Hematopoietic multipotent progenitor cell (in vitro differentiated cells): ENCODE measurements at places on chromosomes 3 and 15.

DNA sequence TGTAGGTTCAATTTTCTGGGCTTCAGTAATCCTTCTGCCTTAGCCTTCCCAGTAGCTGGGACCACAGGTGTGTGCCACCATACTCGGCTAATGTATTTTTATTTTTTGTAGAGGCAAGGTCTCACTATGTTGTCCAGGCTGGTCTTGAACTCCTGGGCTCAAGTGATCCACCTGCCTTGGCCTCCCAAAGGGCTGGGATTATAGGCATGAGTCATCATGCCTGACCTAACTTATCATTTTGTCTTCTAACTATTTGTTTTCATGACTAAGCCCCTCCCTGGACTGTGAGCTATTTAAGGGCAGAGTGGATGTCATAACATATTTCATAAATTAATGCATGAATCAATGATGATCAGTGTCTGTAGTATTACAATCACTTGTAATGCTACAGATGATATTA, 56.1 kb upstream of the PIAS1 start:
- DNase-seq: no peak

DNA sequence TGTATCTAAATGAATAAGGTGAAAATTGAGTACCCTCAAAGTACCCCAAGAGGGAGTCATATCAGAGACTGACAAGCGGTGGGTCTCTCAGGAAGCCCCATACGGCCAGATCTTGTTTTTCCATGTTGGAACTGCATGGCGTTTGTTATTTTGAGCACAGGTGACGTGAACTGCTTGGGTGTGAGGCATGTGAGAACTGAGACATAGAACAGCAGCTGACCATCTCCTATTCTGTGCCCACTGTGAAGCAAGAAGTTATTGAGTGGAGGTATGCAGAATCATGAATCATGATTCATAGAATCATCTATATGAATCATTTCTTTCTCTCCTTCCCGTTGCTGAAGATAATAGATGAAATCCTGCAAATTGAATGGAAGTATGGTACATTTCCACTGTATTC, 4.6 kb downstream of the VPS8 start:
- no peak for DNase-seq

DNA sequence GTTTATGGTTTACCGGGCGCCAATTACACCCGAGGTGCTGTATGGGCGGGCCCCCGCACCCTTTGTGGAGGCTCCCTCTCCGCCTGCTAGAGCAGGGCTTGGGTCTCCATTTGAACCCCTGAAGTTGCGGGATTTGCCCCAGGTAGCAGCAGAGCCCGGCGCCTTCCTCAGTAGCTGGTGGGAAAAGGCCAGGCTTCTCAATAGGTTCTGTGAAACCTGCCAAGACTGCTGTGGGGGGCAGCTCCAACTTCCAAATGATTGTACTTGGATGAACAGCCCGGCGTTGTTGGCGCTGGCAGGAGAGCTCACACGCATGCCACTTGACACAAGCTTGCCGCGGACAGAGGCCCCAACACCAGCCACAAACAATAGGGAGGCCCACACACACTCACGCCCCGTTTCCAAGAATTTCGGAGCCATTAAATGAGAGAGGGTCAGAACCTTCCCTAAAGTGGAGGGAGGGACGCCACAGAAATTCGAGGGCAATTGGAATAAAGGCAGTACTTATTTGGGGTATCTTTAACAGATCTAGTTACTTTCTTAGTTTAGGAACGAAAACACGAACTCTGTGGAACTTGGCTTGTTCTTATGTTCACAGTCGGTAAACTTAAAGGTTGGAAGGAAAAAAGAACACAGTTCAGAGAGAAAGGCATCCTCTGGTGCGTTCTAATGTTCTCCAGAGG, 1.4 kb downstream of the EPHB3 start:
- no peak for DNase-seq

- no peak for DNase-seq
Observed at GRCh38 chr15:31446546-31446945, 119.9 kb downstream of the KLF13 start.

DNA sequence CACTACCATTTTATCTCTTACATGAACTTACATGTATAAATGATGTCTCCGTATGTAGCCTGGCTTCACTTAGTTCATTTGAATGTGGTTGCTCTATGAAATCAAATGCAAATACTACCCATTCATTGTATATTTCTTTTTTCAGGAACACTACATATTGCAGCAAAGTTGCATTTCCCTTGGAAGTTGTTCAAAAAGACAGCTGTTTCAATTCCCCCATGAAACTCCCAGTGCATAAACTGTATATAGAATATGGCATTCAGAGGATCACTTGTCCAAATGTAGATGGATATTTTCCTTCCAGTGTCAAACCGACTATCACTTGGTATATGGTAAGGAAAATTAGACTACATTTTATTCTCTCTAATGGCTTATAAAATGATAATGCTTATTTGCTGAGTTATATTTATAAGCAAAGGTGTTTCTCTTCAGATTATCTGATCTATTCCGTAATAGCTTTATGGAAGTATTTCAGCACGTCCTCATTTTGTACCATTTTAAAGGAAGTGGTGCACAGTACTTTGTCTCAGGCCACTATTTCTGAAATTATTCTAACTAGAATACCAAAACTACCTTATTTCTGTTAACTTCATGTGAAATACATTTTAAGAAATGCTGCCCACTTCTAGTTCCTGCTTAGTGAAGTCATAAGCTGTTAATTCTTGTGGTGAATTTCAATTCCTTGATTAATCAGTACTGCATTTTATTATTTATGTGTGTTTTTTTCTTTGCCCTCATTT, 95.1 kb downstream of the IL1RAP start:
- DNase-seq: no peak

DNA sequence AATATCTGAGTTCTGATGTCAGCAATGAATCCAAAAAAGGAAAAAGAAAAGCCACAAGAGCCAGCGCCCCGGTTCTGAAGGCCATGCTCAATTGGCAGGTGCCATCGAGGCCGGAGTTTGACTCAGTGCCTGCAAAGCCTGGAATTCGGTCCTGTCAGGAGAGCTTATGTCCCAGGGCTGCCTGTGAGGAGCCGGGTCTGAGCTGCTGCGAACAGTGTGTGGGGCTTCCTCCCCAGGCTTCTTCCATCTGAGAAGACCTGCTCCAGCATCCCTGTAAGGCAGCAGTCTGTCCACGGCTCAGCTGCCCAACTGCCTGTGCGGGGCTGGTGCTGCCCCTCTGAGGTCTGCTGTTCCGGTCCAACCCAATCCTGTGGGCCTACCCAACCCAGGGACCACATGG, 46.1 kb downstream of the ROPN1B start:
- no peak for DNase-seq
